ENCODE measurements at places on chromosomes 7 and 10.
A peak's percentile ranks its signal among the peaks of the same experiment; 100 is the strongest.

DNA sequence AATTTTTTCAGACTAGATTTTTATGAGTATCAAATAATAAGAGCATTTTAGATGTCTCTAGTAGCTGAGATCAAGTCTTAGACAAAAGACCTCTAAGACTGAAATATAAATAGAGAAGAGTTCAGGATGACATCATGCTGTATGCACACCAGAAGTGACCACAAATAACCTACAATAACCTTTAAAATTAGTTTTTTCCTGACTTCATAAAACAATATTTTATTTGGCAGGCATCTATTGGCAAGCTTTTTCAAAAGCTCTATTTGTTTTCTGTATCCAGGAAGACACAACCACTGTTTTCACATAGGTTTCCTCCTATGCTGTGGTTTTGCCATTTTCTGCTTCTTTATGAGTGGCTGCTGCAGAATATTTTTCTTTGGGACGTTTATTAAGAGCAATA is 359.1 kb downstream of the CRPPA start:
- DNase-seq: peak; percentile 78

GRCh38 chr7:2721842-2722241 is 33.8 kb downstream of the AMZ1 start:
- no peak for DNase-seq

DNA sequence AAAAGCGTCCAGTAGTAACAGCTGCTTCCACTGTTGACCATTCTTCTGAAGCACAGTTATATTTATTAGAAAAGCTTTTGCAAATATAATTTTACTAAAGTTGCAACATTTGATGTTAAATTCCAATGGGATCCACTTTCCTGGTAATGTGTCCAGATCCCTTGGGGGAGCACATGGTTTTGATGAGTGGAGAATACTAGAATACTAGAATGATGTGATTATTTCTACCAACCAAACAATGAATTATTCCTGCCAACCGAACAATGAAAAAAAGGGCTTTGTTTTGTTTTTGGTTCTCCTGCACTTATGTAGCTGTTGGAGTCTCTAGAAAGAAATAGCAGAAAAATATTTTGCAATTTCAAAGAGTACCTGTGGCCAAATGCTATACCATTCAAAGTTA is 59.1 kb downstream of the BPGM start:
- DNase-seq: no peak

- no peak for DNase-seq
Observed at GRCh38 chr10:72146071-72146470, 57.7 kb upstream of the SPOCK2 start.

GRCh38 chr7:154167807-154168206 is 115.6 kb downstream of the DPP6 start:
- no peak for DNase-seq

DNA sequence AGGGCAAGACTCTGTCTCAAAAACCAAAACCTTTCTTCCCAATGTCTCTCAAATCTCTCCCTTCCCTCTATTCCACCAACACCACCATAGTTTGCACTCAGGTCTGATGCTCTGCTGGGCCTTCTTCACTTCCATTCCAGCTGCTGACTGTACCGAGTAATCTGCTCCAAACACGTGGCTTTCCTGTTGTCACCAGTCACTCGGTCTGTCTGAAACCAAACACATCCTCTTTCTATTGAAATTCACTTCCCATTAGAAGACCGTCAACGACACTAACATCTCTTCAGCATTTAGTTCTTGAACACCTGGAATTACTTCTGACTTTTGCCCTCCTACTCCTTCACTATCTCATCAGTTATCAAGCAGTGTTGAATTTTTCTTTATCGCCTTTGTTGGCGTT is 4.7 kb upstream of the NRF1 start:
- no peak for DNase-seq
